ENCODE measurements at places on chromosomes 4 and X.
A peak's percentile ranks its signal among the peaks of the same experiment; 100 is the strongest.

- no peak for DNase-seq
Observed at GRCh38 chrX:77070202-77070918, 376.8 kb upstream of the FGF16 start.

- no peak for DNase-seq
Observed at GRCh38 chr4:16692961-16693506, 205.4 kb downstream of the LDB2 start.

DNA sequence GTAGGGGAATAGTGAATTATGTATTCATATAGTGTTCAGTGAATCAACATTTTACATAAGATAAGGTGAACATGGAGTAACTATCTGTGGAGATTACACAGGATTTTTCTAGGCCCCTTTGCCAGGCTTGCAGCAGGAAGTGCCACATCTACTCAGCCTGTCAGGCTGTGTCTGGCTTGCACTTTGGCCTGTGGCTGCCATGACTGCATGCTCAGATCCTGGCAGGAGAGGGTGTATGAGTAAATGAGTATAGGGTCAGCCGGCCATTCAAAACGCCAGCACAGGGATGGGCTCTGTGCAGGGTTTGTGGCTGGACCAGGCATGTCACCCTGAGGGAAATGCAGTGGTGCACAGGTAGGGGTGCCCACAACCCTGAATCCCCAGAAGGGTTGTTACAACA lies 51.9 kb downstream of the UBQLN2 start:
- DNase-seq: no peak

GRCh38 chr4:165394275-165394674 lies 15.5 kb downstream of the CPE start:
- DNase-seq: no peak

- no peak for DNase-seq
Observed at GRCh38 chrX:153821066-153821465, 9.3 kb downstream of the PDZD4 start.

- DNase-seq: no peak
Observed at GRCh38 chrX:17535229-17535628, 160.2 kb downstream of the NHS start.

GRCh38 chr4:126958482-126958881 lies 674.3 kb upstream of the INTU start:
- no peak for DNase-seq

GRCh38 chrX:50978920-50979682 lies 68.6 kb downstream of the BMP15 start:
- DNase-seq: no peak

- no peak for DNase-seq
Observed at GRCh38 chr4:48157271-48157670, 23.2 kb upstream of the TXK start.

DNA sequence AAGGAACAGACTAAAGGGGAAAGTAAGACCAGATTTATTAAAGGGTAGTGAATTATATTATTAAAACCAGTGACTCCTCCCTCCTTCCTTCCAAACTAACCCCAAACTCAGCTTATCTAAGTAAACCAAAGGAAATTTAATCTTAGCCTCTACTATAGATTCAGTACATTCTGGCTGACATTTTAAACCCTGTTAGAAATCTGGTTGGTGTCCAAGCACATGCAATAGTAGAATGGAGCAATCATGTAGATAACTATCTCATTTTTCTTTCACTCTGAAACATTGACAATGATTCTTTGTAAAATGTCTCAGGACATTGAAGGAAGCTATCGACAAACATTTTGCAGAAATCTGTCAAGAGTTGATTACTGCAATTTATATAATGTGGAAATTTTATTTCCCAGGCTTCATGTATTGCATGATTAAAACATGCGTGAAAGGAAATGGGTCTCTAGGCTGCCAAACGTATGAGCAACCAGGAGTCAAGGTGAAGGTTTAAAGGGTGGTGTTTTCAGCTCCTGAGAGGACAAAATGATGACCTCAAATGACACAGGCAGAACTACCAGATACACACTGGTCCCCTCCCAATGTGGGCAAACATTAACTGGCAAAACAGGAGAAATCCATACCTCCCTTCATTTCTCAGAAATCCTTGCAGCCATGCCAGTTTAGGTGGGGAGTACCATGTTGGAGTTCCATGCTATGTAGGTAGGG lies 58.2 kb upstream of the RBM47 start:
- no peak for DNase-seq

- DNase-seq: no peak
Observed at GRCh38 chr4:178081176-178081575, 638.9 kb upstream of the AGA start.

DNA sequence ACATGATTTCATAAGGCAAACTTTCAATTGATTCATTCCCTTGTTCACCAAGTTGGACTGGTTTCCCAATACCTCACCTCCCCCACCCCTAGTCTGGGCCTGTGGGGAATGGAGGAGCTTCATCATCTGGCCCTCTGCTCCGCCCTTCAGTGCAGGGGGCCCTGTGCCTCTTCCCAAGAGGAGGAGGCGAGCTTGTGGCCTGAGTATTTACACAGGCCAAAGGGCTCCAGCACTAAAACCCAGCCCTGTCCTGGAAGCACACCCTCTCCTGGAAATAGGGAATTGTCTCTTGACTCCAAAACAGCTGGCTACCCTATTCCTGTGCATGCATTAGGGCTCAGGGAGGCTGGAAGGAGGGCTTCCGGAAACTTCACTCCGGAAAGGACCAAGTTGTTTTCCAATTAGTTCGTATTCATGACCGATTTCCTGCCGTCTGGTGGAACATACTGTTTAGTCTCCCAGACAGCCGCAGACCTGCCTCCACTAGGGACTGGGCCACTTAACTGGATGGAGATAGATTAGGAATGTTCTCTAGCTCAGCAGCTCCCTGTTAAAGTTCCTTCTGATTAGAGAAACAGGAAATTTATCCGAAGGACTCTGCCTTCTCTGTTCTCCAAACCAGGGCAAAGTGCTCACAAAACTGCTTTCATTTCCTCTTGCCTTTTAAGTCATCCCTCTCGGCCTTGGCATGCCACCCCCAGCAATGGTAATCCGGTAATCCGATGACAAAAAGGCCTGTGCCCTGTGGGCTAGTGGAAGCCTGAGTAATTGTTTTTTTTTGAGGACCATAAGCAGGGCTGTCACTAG lies 5.8 kb downstream of the SRPX2 start:
- no peak for DNase-seq

- DNase-seq: no peak
Observed at GRCh38 chrX:13372203-13372980, 52.5 kb upstream of the ATXN3L start.

- DNase-seq: no peak
Observed at GRCh38 chr4:123939621-123940020, 543.0 kb downstream of the SPRY1 start.

DNA sequence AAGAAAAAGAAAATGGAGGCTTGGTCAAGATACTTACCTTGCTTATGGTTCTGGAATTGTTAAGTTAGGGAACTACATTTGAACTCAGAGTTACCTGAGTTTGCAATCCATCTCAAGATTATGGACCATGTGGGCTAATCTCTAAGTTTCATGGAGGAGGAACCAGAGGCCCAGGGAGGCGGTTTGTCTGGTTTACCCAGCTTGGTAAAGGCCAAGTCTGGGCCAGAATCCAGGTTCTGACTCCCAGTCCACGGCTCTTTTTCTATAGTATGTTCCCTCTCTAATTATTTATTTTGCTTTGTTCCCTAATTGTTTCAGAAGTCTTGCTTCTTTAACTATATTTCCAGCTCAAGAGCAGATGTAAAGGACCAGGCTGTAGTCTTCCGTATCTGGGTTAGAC lies 168.1 kb downstream of the FRAS1 start:
- no peak for DNase-seq

DNA sequence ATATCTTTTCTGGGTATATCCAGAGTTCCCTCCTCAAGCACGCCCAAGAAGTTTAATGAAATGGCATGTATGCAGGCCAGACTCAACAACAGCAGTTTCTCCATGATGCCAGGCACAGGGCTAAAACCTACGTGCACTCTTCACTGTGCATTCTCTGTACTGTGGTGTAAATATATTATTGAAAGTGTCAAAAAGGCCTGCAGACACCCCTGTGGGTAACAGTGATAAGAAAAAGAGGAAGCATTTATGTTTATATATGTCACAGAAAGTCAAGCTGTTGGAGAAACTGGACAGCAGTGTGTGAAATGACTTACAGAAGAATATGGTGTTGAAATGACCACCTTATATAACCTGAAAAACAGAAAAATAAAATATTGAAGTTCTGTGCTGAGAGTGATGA lies 29.6 kb upstream of the DCAF8L1 start:
- DNase-seq: no peak

DNA sequence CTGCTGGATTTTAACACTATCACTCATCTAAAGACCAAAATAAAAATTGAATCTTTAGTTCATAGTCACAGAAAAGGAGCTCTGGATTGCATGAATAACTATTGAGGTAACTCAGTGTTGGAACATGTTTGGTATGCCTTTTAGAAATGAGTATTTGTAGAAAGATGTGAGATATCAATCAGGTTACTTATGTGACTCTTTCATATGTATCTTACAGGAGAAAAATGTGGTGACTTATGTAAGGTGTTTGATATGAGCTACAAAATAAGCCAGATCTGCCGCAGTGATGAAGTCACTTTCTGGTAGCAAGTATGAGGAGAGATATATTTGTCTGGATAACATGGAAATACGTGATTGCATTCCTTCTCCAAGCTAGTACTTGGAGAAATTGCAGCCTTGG lies 1653.3 kb upstream of the PCDH7 start:
- no peak for DNase-seq

DNA sequence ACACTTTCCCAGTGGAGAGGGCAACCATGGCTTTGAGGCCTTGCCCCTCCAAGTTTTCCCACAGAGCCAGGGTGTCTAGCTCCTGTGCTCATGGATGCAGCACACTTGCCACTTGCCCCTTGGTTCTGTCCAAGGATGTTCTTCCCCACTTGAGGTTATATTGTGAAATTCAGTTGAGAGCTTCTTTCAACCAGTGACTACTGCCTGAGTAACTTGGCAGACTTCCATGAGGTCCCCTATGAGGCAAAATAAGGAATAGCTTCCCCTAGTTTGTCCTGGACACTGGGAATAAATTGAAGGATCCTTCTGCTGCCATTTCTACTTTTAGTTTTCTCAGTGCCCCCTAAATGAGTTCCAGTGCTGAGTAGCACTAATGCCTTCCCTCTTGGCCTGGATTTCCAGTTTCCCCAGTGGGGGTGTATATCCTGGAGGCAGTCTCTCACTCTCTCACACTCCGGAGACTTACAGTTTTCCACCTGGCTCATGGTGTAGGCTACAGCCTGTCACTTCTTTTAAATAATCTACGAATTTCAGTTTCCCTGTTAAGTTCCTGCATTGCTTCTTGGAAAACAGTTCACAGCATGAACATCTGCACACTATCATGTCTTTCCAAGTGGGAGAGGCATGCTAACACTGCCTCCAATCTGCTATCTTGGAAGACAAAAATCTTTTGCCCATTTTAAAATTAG lies 36.4 kb upstream of the ADH4 start:
- no peak for DNase-seq

GRCh38 chr4:53702334-53703266 lies 111.3 kb upstream of the LNX1 start:
- peak; percentile 84 for DNase-seq

DNA sequence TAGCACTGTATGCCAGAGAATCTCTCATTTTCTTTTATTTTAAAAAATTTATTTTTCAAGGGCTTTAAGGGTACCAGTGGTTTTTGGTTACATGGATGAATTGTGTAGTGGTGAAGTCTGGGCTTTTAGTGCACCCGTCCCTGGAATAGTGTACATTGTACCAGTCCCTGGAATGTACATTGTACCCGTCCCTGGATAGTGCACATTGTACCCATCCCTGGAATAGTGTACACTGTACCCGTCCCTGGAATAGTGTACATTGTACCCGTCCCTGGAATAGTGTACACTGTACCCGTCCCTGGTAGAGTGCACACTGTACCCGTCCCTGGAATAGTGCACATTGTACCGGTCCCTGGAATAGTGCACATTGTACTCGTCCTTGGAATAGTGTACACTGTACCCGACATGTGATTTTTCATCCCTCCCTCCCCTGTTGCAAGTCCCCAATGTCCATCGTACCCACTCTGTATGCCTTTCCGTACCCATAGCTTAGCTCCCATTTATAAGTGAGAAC lies 56.1 kb upstream of the HELT start:
- no peak for DNase-seq

DNA sequence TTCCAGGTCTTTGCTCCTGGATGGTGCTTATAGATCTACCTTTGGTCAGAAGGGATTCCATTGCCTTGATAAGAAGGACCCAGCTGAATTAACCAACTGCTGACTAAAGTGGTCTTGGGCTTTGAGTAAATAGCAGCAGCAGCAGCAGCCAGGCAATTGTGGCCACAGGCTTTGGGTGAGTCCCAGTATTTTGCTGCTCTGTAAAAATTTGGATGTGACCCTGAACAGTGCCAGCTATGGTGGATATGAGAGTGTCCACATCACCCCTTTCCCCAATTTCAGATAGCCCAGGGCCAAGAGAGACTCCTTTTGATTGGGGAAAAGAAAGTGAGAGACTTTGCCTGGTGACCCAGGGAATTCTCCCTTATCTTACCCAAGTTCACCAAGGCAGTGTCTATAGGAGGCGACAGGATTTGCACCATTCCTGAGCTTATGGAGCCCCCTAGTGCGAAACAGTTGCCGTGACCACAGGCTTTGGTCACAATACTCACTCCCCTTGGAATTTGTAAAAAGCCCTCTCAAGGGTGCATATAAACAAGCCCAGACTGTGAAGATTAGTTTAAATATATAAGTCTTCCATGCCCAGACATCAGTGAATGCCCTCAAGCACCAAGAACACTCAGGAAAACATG lies 518.0 kb downstream of the TMA16 start:
- no peak for DNase-seq

DNA sequence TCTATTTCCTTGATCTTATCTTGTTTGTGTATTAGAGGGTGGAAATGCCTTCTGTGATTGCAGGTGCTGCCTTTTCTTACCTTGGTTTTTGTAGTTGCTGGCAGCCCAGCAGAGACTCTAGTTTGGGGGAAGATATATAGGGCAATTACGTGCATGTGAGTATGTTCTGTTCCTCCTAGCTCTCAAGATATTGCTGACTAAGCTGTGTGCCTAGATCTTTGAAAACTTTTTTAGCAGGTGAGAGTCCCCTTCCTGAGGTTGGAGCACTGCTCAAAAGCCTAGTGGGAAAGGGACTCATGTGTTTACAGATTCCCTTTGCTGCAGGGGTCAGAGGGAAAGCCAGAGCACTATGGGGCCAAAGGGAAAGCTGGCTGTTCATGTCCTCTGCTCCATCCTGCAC lies 136.1 kb downstream of the VSIG4 start:
- no peak for DNase-seq

DNA sequence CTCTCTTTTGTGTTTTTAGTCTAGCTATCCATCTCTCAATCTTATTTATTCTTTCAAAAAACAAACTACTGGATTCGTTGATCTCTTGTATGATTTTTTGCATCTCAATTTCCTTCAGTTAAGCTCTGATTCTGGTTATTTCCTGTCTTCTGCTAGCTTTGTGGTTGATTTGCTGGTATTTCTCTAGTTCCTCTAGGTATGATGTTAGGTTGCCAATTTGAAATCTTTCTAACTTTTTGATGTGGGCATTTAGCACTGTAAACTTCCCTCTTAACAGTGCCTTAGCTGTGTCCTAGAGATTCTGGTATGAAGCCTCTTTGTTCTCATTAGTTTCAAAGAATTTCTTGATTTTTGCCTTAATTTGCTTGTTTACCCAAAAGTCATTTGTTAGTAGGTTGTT lies 15.2 kb upstream of the NEXMIF start:
- no peak for DNase-seq

- no peak for DNase-seq
Observed at GRCh38 chrX:131975851-131976250, 47.3 kb upstream of the STK26 start.
